Naive thymus-derived CD4-positive, alpha-beta T cell (primary cell): ENCODE measurements at places on chromosomes 12 and 14.

DNA sequence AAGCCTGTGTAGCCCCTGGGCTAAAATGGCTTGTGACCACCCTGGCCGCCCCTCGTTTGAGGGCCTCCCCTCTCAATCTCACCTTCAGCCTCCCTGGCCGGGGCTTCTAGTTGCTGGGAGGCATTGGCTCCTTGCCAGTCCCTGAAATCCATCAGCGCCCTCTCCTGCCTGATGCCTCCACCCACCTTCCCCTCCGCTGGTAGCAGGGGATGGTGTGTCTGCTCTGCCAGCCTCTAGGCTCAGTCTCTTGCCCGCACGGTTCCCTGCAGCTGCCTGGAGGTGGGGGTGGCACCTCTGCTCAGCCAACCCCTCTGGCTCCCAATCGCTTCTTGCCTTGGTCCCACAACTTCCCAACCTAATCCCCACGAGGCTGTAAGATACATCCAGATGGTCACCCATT is 167.9 kb downstream of the PHETA1 start:
- DNase-seq = no peak

DNA sequence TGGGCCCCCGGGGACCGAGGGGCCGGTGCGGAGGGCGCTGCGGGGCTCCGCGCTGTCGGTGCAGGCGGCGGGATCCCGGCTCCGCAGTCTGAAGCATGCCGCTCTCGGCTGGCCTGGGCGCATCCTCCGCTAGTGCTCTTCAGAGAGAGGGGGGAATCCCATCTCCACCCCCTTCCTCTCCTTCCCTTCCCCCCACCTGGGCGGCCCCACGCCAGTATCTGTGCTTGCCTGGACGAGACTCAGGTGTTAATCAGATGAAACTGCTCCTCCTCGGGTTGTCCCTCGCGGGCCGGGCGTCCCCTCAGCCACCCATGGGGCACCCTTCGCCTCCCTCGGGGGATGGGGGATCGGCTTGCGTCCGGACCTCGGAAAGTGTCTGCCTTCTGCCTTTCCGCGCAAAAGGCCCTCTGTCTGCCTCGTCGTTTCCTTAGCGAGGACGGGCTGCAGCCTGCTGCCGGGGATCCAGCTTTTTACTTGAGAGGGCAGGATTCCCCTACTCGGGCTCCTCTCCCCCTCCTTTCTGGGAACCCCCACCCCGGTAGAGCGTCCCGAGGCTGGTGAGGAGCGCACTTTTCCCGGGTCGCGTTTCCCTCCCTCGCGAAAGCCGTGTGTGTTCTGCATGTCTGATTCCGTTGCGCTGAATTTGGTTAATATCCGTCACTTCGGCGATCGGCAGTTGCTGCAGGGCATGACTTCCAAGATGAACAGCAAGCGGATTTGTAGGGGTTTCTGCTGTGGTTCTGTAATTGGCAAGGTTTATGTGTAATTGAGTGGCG is 1.1 kb downstream of the GPHN start:
- DNase-seq = peak; percentile 37

- no peak for DNase-seq
Observed at GRCh38 chr14:50955373-50956043, 11.2 kb upstream of the PYGL start.

- no peak for DNase-seq
Observed at GRCh38 chr14:60670989-60671388, 21.7 kb upstream of the SIX1 start.

- DNase-seq = no peak
Observed at GRCh38 chr12:46493834-46494181, 121.2 kb upstream of the SLC38A2 start.

DNA sequence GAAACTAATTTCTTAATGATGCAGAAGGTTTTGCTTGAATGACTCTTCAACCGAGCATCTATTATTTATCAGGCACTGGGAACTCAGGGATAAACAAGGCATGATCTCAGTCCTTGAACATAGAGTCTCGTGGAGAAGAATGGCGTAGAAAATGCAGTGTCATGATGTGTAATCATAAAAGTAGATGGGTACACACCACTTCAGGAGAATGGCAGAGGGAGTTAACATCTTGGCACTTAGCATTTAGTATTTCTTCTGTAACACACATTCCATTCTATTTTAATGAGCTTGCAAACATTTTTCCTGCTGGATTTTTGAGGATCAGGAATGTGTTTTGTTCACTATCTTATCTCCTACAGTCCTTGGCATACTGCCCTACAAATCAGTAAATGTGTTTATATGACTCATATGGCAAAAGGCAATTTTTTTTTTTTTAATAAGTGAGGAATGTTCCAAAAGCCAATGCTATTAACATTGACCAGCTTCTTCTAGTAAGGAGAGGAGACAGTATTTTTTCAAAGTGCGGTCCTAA is 3.8 kb downstream of the TXNRD1 start:
- no peak for DNase-seq

GRCh38 chr12:56676851-56677580 is 11.1 kb downstream of the PTGES3 start:
- DNase-seq = no peak

- no peak for DNase-seq
Observed at GRCh38 chr12:123726244-123726643, 14.1 kb downstream of the ATP6V0A2 start.

GRCh38 chr14:56211084-56211483 is 92.9 kb downstream of the PELI2 start:
- no peak for DNase-seq

DNA sequence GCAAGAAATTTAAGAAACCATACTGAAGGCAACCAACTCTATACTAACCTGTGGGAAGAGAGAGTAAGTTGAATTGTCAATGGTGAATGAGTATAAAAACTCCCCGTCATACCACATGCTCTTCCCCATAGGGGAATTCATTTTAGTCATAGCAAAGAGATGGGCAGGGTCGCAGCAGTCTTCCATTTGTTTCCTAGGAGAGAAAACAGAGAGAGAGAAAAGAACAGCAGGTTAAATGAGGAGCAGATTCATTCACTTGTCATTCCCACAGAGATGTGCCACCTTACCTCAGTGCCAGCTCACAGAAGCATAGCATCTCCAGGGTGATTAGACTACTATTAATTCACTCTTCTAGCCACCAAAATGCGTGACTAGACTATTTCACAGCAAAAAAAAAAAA is 47.4 kb downstream of the ST8SIA1 start:
- DNase-seq = no peak

- DNase-seq = no peak
Observed at GRCh38 chr12:90630006-90630405, 325.0 kb downstream of the CCER1 start.

DNA sequence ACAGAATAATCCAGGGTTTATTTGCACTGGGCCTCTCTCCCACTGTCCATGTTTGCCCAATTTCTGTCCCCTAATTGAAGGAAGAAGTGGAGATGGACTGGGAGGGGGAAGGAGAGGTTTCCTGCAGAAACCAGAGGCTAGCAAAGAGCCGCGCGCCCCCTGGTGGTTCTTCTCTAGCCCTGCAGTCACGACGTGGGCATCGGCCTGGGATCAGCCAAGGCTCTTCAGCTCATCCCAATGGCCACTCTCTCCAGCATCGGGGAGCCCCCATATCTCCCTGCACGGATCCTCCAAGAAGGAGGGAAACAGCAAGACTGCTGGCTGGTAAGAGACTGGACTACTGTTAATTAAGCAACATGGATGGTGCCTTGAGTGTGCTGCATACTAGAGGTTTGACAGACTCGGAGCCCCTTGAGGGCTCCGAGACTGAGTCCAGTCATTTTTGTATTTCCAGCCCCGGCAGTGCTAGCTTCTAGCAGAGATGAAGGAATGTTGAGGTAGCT is 18.7 kb downstream of the ZBTB39 start:
- DNase-seq = peak; percentile 61

DNA sequence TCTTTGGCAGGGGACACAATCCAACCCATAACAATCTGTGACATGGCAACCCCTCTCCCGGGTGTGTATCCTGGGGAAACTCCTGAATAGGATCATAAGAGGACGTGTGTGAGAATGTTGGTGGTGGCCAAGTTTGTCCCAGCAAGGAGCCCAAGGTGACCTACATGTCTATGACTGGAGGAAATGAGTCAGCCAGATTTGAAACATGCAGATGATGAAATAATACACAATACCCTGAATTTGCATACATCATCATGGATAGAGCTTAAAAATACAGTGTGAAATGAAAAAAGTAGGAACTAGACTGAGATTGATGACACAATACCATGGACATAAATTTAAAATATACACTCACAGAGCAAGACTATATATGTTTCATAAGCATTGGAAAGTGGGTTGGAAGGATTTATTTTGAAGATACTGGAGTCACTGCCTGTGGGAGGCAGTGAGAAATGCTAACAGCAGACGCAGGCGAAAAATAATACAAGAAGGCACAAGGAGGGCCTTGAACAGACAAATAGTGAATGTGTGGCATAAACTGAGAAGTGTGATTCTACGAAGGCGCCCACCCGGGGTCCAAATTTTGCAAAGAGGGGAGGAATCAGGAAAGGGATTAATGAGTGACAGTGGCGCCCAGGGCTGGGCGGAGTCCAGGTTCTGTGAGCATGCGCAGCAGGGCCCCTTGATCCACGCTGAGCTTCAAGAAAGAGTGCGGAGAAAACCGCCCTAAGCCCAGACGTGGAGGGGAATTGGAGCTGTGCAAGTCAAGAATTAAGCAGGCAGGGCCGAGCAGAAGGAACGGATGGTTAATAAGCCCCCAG is 7.0 kb upstream of the MAP1LC3B2 start:
- no peak for DNase-seq

DNA sequence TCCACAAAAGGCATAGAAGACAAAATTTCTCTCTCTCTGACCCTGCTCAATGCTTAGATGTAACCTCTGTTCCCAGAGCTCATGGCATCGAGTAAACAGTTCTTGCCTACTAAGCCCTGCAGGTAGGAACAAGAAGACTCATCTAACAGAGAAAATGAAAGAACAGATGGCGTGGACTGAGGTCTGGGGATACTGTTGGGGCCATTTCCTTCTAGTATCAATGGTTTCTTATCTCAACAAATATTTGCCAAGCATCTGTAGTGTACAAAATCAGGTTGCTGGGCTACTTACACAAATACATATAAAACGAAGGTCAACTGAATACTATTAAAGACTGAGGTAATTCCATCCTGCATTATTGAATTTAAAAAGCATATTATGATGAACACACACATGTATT is 93.3 kb downstream of the RIMBP2 start:
- DNase-seq = no peak

- DNase-seq = no peak
Observed at GRCh38 chr12:67773896-67774295, 125.4 kb downstream of the DYRK2 start.

GRCh38 chr14:90288651-90289355 is 32.5 kb downstream of the PSMC1 start:
- DNase-seq = no peak

DNA sequence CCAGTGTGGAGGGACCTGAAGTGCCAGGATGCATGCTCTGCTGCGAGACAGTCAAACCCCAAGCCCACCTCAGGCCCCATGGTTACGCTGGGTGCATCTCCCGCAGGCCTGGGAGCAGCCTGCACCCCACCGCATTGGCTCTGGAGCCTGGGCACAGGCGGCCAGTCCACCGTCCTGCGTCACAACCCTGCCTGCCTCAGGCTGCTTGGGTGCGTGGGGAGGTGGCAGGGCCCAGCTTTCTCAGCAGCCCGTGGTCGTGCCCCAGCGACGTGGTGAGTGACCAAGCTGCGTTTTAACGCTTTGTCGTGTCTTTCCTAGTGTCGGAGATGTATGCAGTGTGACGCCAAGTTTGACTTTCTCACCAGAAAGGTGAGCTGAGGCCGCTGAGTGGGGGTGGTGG is 10.9 kb downstream of the ZFYVE21 start:
- DNase-seq = no peak
